ENCODE measurements at places on chromosomes 3 and 15. TPM values are rescaled to one million over a fixed set of nuclear protein-coding genes. Genes with fewer than 3 reads are reported as not detected.

ACKR4 gene
- polyA plus RNA-seq, result 0.25 TPM

ITGB5 gene
- polyA plus RNA-seq, result 70.5 TPM

ZNF445 gene
- polyA plus RNA-seq, result 1.2 TPM

CCR8 gene
- polyA plus RNA-seq, result not detected

RYR3 gene
- not detected for polyA plus RNA-seq

RPUSD2 gene
- polyA plus RNA-seq, result 17.9 TPM

AHSG gene
- polyA plus RNA-seq, result 0.26 TPM

PTPRG gene
- 2.3 TPM for polyA plus RNA-seq

DUOXA1 gene
- 5.7 TPM for polyA plus RNA-seq

GRCh38 chr3:156558389-156558788 lies 3.5 kb upstream of the SSR3 start:
- DNase-seq, result no peak

DNA sequence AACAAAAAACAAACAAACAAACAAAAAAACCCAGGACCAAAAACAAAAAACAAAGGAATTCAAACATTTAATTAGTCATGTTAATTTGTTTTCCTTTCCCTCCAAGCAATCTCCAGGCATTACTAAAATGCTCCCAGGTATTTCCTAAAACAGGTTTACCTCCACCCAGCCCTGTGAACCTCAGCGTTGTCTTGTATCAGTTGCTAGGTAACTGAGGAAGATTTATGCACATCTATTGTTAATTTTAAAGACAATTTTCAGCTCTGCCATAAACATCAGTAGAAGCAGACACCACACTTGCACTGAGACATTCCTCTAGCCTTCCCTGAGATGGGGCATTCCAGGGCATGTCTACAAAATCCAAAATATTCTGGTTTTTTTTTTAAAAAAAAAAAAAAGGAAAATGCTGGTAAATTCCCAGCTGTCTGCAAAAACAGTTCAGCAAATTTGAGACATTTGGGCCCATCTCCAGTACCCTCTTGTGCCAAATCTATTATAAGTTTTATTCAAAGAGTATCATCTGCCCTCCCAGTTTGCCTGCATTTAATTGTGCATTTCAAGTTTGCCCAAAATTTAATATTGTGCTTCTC lies 227.6 kb downstream of the ADAMTS9 start:
- DNase-seq, result no peak

DNA sequence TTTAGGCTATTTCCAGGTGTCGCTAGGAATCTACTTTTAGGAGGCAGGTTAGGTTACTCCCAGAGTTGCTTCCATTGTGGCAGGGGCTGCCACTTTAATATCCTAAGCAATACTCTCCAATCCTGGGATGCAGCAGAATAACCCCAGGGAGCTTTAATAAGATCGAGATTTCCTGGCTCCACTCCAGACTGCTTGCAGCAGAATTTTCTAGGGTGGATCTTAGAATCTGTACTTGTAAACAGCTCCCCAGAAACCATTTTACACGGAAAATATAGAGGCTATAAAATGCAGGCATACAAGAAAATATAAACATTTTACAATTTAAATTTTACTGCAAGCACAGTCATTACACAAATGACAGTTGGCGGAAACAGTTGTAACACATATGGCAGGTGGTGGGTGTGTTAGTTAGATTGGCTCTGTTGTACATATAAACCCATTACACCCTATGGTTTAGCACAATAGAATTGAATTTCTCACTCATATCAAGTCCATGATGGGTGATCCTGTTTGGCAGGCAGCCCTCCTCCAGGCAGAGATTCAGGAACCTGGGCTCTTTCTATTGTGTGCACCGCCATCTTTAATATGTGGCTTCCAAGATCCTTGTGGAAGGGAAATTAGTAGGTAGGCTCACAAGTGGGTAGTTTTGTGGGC lies 35.0 kb upstream of the TNFAIP8L3 start:
- DNase-seq, result no peak

DNA sequence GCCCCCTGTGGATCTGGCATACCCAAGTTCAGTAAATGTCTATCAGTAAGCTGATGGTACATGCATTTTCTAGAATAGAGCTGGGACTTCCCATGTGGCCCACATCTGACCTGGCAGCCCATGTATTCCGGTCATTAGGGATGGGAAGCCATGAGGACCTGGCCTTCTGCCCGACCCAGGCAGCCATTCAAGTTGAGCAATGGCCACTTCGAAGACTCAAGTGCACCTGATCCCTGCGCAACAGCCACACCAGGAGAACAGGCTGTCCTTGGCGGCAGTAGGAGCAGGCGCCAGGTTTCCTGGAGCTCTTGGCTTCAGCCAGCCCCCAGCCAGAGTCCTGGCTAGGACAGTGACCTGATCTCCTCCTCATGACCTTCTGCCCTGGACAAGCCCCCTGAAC lies 14.6 kb downstream of the HEMK1 start:
- DNase-seq, result no peak

GRCh38 chr3:132135628-132136333 lies 101.0 kb upstream of the CPNE4 start:
- DNase-seq, result peak; percentile 98

- DNase-seq, result no peak
Measured at GRCh38 chr3:15151166-15151565, 52.2 kb upstream of the RBSN start.

GRCh38 chr15:89813381-89814111 lies 1.1 kb downstream of the ANPEP start:
- no peak for DNase-seq

DNA sequence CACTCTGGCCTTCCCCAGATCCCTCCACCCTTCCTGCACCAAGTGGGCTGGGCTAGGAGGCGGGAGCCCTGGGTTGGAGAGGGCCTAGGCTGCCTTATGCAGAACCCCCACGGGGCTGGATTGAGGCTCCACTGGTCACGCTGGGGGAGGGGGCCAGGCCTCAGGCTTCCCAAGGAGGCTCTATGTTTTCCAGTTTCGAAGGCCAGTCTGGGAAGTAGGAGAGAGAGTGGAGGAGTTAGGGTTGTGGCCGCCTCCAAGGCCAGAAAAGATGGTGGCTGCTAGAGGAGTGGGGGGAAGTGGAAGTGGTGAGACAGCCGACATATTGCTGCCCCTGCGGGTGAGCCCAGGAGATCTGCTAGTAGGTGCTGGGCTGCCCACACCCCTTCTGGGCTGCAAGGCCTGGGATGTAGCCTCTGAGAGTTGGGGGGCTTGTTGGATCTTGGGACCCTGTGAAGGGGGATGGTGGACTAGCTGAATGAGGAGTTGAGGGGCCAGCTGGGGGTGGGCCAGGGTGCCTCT lies 1.2 kb downstream of the GNAI2 start:
- no peak for DNase-seq

GRCh38 chr3:9026320-9027045 lies 63.2 kb upstream of the RAD18 start:
- DNase-seq, result no peak

DNA sequence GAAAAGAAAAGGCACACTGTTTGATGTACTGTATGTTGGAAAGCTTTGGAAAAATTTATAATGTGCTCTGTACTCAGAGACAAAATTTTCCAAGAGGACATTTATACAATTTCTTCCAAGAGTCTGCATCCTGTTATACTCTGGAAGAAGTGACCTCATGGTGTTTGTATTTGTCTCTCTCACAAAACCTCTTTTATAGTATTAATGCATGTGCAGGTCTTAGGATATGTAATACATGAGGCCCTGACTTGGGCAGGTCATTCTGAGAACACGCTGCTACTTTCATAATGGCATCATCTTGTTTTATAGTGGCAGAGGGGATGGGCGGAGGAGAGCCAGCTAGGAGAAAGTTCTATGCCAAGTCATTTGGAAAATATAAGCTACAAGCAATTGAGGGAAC lies 72.0 kb upstream of the P3H2 start:
- no peak for DNase-seq

- no peak for DNase-seq
Measured at GRCh38 chr15:73353734-73354133, 15.0 kb downstream of the HCN4 start.

GRCh38 chr15:75817138-75817935 lies 25.9 kb upstream of the UBE2Q2 start:
- no peak for DNase-seq

GRCh38 chr3:179546814-179547241 lies 15.9 kb upstream of the ACTL6A start:
- peak; percentile 48 for DNase-seq

DNA sequence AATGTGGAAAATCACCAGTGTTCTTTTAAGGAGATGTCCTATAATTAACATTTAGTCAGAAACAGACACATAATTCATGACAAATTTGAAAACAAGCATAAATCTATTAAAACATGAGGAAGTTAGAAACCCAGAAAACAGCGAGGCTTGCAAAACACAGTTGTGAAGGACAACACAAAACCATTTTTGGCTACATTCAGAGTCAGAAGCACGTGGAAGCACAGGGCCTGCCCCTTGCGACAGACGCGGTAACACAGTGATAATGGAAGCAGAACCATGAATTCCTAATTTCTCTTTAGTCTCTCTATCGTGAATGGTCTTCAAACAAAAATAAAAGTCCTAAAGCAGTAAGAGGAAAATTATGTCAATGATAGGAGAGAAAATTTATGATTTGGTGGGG lies 12.2 kb downstream of the NCEH1 start:
- DNase-seq, result no peak

- DNase-seq, result no peak
Measured at GRCh38 chr3:4589475-4590097, 96.4 kb downstream of the ITPR1 start.

GRCh38 chr15:65869954-65870871 lies 922 bp downstream of the RAB11A start:
- DNase-seq, result peak; percentile 42

Data from foreskin keratinocyte (primary cell).